GM04504 (cell line): ENCODE measurements at places on chromosomes 5 and 9.

DNA sequence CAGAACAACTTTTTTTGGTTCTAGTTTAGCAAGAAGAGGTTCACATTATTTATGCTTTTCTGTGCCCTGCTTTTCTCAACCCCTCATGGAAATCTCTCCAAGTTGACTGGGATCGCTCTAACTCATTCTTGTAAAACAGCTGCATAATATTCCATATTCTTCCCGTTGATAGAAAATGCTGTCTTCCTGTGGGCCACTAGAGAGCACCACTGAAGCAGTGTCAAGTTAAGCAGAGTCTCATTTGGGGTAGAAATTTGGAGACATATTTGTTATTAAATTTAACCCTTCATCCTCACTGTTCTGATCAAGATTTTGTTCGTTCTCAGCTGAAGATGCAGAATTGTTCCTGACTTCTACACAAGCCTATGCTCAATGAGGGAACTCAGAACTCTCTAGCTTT lies 140.1 kb downstream of the CEMIP2 start:
- DNase-seq, result no peak

GRCh38 chr9:93126151-93126781 lies 7.8 kb downstream of the NINJ1 start:
- no peak for DNase-seq

DNA sequence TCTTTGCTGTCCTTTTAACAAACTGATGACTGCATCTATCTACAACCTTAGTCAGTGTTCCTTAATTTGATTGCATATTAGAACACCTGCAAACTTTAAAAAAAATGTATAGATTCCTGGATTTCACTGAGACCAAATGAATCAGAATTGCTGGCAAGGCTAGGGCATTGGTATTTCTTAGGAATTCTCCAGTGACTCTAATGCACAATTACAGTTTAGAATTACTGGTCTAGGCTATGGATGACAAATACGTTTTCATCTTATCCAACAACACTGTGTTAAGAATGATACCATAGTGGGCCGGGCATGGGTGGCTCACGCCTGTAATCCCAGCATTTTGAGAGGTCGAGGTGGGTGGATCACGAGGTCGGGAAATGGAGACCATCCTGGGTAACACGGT lies 545.9 kb upstream of the RIOK2 start:
- no peak for DNase-seq

GRCh38 chr9:126693428-126693944 lies 79.8 kb downstream of the LMX1B start:
- DNase-seq, result no peak

- no peak for DNase-seq
Observed at GRCh38 chr5:124237206-124237695, 509.2 kb downstream of the ZNF608 start.

DNA sequence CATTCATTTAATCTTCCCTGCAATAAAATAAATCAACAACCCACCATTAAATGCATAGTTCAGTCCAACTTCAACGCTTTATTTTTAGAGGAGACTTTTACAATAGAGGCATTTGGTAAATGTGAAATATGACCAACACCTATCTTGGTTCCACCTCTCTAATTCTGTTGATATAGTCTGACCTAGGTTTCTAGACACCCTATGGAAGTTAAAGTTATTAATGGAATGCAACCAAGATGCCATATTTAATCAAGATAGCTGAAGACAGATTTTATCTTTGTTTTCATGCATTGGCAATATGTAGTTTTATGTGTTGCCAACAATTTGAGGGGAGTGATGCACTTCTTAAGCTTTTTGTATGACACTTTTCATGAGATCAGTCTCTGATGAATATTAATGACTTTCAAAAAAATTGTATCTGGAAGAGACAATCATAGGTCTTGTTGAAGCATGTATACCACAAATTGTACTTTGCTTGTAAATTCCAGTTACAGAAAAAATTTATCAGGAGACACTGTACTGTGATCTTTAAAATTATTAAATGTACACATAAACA lies 101.7 kb upstream of the IFNK start:
- no peak for DNase-seq
